ENCODE measurements at places on chromosomes 6 and 20.
A peak's percentile ranks its signal among the peaks of the same experiment; 100 is the strongest.

GRCh38 chr6:51209651-51210050, 391.0 kb downstream of the TFAP2B start:
- DNase-seq, result no peak

DNA sequence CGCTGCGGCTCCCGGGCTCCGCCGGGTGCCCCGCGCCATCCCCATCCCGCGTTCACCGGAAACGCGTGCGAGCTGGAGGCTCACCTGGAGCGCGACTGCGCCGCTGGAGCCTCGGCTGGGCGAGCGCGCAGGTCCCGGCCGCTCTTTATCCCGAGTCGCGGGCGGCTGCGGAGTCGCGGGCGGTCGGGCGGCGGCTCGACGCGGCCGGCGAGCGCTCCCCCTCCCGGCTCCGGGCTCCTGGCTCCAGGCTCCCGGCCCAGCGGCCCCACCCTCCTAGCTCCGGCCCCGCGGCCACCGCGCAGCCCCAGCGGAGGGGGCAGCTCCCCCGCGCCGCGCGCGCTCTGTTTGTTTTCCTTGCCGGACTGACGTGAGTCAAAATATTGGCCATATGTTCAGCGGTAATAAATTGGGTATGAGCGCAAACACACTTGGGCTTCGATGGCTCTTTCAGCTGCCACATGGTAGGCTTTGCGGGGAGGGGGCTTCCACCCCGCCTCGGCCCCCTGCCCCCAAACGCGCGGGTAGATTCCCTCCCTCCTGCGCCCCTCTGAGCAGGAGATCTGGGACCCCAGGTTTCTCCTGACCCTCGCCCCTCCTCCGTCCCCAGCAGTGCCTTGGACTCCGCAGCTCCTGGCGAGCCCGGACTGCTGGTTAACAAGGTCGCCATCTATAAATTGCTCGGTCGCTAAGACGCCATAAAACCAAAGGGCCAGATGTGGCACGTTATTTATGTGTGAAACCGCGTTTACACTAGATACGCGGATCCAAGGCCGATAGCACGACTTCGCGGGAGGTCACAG, 8.8 kb upstream of the NKX2-2 start:
- peak; percentile 8 for DNase-seq

- DNase-seq, result no peak
Observed at GRCh38 chr6:111461860-111462259, 21.2 kb downstream of the REV3L start.

DNA sequence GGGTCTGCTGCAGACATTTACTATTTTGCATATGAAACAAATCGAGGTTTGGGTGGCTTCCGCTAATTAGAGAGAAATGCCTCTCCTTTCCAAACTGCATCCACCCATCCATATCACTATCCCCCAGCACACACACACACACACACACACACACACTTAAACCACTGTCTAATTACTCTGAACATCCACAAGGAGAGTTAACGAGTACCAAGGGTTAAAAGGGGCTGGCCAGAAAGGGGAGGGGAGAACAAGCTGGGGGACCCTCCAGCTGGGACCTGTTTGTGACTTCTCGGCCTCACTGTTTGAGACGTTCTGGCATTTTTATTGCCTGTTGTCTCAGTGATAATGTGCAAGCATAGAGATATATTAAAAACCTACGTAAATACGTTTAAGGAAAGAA, 261.2 kb downstream of the FOXC1 start:
- no peak for DNase-seq

GRCh38 chr20:7137395-7138151, 370.1 kb downstream of the BMP2 start:
- no peak for DNase-seq

GRCh38 chr6:132511210-132511830, 1.6 kb downstream of the STX7 start:
- DNase-seq, result no peak

- DNase-seq, result no peak
Observed at GRCh38 chr6:112481211-112481610, 134.1 kb downstream of the RFPL4B start.

GRCh38 chr6:98343004-98343403, 491.4 kb upstream of the POU3F2 start:
- no peak for DNase-seq

DNA sequence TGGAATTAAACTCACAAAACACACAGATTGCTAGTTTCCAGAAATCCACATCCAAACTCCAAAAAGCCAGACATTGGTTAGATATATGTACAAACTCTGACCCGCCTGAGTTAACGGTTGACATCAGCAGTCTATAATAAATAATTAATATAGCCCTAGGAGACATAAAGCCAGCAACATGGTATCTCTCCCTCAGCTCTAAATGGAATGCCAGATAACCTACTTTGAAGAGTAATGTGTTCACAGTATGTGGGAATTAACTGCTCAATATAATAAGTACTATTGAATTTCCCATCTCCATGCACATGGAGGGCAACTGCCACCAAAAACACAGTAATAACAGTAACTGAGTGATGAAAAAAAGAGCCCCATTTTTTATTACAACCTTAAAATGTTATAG, 383.2 kb downstream of the CD83 start:
- no peak for DNase-seq

GRCh38 chr6:52553719-52554118, 23.1 kb downstream of the TRAM2 start:
- no peak for DNase-seq

DNA sequence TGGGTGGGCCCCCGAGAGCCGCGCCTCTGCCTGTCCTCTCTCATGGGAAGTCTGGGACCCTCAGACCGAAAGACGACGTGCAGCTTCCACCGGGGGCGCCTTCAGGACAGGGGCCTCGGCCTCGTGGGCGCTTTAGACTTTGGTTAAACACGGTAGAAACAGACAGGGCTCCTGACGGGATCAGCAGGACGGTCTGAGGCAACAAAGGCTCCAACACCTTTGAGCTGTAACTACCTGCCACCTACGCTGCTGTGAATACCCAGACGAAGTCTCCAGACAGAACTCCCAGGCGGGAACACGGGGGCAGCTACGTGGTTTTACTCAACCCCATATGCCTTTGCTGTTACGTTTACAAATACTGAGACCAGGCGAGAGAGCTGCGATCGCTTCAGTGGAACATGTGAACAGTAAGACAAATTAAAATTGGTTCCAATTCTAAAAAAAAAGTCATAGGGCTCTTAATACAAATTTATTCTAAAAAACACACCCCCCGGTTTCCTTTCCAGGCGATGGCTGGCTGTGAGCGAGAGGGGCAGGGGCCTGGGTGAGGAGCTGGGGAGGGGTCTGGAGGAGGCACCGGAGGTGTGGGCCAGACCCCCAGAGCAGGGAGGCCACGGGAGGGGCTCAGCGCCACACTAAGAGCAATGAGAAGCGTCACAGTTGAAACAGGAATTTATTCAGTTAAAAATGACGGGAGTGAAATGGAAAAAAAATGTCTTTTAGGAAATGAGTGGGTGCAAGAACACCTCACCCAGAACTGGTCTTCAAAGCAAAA, 453.2 kb downstream of the QKI start:
- no peak for DNase-seq

- no peak for DNase-seq
Observed at GRCh38 chr20:19861147-19861759, 103.2 kb downstream of the RIN2 start.

DNA sequence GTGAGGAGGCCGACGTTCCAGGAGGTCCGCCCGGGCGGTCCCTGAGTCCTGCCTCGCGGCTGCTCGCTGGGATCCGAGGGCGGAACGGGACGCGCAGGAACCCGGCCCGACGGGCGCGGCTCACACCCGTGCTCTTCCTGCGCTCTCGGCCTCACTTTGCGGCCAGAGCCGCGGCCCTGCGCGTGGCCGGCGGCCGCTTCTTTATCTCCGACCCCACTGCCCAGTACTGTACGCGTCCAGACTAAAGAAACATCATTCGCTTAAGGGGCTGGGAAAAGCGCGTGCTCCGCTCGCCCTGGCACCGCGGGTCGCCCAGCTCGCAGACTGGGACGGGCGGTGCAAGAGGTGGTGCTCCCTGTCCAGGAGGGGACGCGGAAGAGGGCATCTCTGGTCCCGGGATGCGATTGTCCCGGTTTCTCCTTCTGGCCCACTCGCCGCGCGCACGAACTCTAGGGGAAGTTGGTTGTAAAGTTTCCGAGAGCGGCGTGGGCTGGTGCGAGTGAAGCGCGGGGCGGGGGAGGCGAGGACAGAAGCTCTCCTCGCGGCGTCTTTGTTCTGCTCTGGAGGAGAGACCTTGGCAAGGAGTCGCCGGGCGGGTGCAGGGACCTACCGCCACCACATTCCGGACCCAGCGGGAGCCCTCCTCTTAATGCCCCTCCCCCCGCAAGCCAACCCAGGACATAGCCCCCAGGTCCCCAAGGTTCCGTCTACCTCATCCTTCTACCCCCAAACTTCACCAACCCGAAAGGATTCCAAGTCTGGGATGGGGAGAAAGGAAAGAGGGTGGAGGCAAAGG, 71.0 kb downstream of the SOX4 start:
- DNase-seq, result peak; percentile 11

DNA sequence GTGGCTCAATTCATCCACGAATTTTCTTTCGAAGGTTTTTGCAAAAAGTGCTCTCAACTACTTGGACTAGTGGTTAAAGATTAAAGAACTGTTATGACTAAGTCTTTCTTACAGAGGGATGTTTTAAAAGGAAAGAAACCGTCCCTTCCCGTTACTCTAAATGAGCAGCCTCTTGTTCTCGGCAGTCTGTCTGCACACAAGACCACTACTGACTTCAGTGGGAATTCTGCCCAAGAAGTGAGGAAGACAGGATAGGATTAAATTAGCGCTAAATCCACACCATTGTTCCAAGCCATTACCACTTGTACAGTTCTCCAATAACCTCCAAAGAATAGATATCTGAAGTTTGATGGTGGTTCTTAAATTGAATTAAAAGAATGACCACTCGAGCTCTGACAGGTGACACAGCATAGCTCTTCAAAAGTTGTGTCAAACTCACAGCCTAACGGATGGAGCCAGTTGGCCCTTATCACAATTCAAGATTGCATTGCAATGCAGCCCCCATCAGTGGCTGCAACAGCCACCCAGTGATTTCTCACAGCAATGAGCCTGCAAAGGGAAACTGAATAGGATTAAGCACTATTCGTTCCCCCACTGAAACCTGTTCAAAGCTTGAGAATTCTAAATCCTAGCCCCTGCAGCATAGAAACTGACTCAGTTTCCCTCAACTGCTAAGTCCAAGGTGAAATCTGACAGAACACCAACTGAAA, 1.8 kb downstream of the EPB41L2 start:
- no peak for DNase-seq

- DNase-seq, result no peak
Observed at GRCh38 chr6:77425671-77426070, 37.6 kb downstream of the HTR1B start.

GRCh38 chr6:37822851-37823682, 3.5 kb downstream of the ZFAND3 start:
- peak; percentile 32 for DNase-seq

GRCh38 chr6:152129691-152130151, 322.2 kb downstream of the ESR1 start:
- DNase-seq, result no peak

DNA sequence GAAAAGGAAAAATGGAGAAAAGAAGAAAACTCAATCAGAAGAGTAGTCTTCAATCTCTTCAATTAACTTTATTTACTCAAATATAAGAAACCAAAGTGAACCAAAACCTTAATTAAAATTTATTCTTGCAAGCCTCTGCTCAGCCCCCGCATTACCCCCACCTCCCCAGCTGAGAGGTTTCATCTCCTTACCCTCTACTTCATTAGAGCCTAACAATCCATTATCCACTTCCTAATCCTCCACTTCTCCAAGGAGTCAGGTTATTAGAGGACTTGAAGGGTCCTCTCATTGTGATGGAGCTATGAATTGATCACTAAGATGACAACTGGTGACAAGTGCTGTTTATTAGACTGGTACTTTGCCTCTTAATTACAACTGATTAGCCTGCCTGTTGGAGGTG, 956.5 kb downstream of the TFAP2A start:
- DNase-seq, result no peak

DNA sequence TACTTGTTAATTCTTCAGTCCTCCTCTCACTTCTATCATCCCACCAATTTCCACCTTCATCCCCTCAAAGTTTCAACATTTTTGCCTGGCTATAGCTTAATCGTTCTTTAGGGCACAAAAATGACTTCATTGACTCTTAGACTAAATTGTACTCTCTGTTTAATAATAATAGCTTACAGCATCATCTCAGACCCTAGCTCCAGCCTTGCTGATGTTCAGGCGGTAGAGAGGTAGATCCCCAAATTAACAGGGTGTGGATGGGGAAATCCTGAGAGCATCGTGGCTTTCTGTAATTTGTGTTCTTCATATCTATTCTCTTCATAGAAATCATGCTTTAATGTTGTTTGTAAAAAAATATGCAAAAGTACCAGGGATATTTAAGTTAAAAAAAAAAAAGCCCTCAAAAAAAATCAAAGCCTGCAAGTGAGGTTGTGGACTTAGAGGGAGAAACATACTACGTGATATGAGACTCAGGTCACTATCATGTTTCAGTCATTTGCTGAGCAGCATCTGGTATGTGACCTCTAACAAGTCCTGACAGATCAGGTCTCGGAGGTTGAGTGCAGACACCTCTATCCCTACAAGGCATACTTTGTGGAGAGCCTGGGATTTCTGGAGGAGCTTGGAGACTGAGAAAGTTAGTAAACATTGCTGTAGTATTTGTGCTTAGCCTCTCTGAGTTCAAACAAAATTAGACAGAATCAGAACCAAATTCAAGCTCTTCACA, 1063.3 kb upstream of the CITED2 start:
- DNase-seq, result no peak

GRCh38 chr6:119390247-119390793, 40.8 kb upstream of the MAN1A1 start:
- DNase-seq, result no peak

DNA sequence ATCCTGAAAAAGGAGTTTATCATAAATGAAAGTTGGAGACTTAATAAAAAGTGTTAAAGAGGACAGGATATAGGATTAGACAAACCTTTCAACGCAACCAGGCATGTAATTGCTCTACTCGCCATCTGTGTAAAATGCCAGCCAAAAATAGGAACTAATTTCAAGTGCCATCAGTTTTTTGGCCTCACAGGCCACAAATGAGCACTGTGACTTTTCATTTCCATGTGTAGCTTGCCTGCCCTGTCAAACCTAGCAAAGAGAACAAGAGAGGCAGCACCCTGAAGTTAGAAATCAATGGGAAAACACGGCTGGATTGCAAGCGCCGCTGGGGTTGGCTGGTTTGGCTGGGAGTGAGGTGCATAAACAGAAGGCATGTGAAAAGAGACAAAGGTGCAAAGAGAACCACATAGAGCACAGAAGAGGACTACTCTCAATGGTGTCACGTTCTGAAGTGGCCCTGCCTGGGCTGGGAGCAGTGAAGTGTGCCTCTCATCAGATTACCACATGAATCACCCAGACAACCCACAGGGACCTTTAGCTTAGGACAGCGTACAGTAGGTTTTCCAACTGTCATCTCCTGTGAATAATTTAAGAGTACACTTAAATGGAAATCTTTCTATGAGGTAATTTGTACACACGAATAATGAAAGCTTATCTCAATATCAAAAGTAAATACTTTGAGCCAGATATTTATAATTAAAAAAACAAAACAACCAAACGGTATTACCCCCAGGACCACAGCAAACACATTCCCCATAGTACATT, 78.0 kb upstream of the NHSL1 start:
- peak; percentile 14 for DNase-seq

DNA sequence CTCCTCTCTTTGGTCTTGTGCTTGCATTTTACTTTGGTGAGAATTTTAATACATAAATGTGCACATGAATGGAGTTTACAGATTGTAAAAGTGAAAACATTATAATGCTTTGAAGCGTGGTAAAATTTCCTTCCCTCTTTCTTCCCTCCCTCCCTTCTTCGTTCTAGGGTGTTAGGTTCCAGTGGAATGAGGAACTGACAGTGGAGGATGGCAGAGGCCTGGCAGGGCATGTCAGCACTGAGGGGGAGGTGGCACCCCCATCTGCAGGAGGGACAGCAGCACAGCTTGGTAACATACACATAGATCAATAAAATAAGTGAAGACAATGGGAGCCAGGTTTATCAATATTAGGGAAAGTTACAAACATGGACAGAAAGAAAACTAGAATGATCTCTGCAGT, 47.5 kb downstream of the RNASET2 start:
- no peak for DNase-seq

All from activated naive CD8-positive, alpha-beta T cell treated with anti-CD3 and anti-CD28 coated beads, Interleukin-2, amount 50 U/mL, for 24 hours (primary cell).